ENCODE measurements at places on chromosomes 11 and 22. TPM values are rescaled to one million over a fixed set of nuclear protein-coding genes. Genes with fewer than 3 reads are reported as not detected.
A peak's percentile ranks its signal among the peaks of the same experiment; 100 is the strongest.

ZBTB3 gene
- total RNA-seq: 9.7 TPM

FUT4 gene
- total RNA-seq: 1.4 TPM

BEST1 gene
- total RNA-seq: 1.3 TPM

- no peak for DNase-seq
Measured at GRCh38 chr11:111554532-111554931, 14.0 kb downstream of the LAYN start.

- no peak for DNase-seq
Measured at GRCh38 chr11:111582163-111582562, 20.1 kb upstream of the SIK2 start.

- DNase-seq: no peak
Measured at GRCh38 chr11:95283650-95284049, 52.6 kb upstream of the SESN3 start.

DNA sequence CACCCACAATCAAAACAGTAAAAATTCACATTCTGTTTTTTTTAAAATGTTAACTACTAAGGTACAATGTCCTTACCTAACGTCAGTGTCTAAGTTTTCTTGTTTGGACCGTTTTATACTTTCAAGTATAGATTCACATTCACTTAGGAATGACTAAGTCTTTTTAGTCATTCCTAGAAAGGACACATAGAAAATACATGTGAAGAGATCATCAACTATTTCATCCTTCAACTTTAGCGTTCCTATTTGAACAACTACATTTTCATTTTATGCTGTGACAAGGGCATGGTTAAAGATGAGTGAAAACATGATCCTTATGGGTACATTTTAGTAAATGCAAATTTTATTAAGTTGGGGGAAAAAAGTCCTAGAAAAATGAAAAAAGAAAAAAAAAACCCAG is 62.8 kb downstream of the DDX10 start:
- DNase-seq: no peak

GRCh38 chr11:73983741-73984538 is 1.3 kb upstream of the UCP2 start:
- peak; percentile 30 for DNase-seq

- peak; percentile 80 for DNase-seq
Measured at GRCh38 chr11:13277768-13278608, at the start of gene BMAL1. Gene BMAL1, plus strand, starts transcription at chr11:13277790. Its CDS starts 76,519 bp downstream, at chr11:13354309.

GRCh38 chr11:33452836-33453624 is 195.8 kb downstream of the HIPK3 start:
- DNase-seq: no peak

GRCh38 chr22:46734830-46735453 is 3.1 kb downstream of the CERK start:
- peak; percentile 72 for DNase-seq

DNA sequence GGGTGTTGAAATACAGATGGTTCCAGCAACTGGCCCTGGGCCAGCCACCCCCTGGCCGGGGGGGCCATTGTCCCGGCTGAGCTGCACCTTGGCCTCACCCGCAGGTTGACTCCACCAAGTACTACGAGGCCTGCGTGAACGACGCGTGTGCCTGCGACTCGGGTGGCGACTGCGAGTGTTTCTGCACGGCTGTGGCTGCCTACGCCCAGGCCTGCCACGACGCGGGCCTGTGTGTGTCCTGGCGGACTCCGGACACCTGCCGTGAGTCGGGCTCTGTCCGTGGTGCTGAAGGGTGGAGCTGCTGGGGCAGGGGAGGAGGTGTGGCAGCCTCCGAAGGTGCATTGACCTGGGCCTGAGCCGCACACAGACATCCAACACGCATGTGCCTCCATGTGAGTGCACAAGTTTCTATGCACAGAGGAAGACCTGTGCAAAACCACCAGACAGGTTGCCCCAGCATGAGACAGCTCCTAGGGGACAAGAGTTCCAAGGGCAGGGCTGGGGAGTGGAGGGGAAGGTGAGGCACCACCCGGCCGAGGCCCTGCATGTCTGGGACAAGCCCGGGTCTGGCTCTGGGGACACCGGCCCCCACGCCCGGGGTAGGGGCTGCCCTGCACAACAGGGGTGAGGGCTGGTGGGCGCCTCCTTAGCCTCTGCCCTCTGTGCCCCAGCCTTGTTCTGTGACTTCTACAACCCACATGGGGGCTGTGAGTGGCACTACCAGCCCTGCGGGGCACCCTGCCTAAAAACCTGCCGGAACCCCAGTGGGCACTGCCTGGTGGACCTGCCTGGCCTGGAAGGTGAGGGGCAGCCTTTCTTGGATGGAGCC is 16.1 kb downstream of the MUC5B start:
- no peak for DNase-seq

DNA sequence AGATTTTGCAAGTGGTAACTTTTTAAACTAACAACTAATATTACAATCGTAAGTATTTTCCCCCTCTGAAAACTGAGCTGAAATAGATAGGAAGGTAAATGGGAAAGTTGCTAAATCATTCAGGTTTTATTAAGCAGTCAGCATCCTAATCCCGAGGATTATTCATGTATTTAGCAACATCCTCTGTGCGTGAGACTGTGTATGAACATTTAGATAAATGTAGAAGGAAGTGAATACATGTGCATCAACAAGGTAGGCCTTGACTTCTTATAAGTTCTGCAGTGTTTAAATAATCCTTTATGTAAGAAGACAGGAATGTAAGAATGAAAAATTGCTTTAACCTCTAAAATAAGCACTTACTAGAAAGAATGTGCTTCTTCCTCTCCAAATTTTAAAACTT is 745.9 kb upstream of the TENM4 start:
- DNase-seq: no peak

All from Right ventricle myocardium superior (tissue), 1 donor.